NAMALWA (cell line): ENCODE measurements at places on chromosomes 12 and 14.

DNA sequence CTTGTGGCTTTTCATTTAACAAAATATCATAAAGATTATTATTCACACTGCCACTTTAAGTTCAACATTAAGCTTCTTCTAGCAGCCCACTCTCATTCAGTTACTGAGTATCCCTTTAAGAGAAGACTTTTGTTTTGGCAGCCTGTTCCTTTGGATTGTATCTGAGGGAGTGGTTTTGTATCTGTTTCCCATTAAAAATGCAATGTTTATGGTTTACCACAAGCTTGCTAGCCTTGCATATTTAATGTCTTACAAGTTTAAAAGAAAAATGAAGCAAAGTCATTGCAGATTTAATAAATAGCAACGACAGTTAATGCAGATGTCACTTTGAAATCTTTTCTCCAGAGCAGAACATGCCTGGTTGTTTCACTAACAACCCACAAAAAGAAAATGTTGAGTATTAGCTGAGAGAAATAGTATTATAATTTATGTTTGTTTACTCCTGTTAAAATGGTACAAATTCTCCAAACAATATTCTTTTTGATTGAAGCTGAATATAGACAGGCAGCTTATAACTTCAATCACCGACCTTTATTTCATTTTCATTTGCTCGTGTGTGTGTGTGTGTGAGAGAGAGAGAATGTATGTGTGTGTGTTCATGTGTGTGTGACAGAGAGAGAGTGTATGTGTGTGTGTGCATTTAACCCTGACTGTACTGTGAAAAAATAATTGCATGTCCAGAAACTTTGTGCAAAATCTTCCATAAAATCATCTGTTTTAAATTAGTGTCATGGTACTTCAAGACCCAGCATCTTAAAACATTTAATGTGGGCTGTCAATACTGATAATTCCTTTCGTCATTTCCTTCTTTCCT is 1.8 kb downstream of the DCN start:
- no peak for DNase-seq

GRCh38 chr14:67358924-67359774 is 455 bp downstream of the ATP6V1D start:
- no peak for DNase-seq

GRCh38 chr12:52146822-52147366 is 44.9 kb downstream of the KRT80 start:
- no peak for DNase-seq

DNA sequence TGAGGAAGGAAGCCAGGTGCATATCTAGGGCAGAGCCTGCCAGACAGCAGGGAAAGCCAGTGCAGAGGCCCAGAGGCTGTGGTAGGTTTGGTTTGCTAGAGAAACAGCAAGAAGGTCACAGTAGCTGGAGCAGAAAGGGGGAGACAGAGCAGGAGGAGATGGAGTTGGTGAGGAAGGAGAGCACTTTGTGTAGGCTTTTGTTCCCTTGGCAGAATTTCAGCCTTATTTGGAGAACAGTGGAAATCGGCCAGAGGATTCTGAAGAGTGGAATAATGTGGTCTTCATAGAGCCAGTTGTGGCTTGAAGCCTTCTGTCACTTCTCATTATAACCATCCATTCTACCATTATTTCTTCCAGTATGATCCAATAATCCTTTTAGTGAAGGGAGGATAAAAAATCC is 212.9 kb upstream of the FAR2 start:
- DNase-seq, result no peak
